ENCODE measurements at places on chromosomes 6 and 20. TPM values are rescaled to one million over a fixed set of nuclear protein-coding genes. Genes with fewer than 3 reads are reported as not detected.

DNA sequence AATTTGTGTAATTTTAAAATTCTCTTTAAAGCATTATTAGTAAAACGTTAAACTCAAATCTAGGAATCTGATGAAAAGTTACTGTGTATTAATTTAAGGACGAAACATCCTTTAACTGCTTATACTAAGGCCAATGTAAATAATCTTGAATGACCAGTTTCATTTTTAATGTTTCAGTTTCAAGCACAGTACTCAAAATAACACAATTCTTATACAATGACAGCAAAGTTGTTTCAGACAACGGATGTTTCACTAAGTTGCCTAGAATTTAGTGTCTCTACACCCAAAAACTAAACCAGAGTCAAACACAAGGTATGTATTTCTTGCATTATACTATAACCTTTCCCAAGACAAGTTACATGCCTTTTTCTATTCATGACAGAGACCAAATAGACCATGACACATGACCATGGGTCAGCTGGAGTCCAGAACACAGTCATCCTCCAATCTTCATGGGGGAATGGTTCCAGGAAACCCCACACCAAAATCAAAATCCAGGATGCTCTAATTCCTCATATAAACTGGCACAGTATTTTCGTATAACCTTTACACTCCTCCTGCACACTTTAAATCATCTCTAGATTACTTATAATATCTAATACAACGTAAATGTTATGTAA, 7.7 kb downstream of the PHIP start:
- DNase-seq, result no peak

- no peak for DNase-seq
Measured at GRCh38 chr6:36590237-36590636, 3.9 kb upstream of the SRSF3 start.

The CST9L gene
- total RNA-seq, result not detected

- peak; percentile 76 for DNase-seq
Measured at GRCh38 chr6:7542874-7543624, 1.6 kb downstream of the DSP start.

The OPN5 gene
- total RNA-seq, result not detected

DNA sequence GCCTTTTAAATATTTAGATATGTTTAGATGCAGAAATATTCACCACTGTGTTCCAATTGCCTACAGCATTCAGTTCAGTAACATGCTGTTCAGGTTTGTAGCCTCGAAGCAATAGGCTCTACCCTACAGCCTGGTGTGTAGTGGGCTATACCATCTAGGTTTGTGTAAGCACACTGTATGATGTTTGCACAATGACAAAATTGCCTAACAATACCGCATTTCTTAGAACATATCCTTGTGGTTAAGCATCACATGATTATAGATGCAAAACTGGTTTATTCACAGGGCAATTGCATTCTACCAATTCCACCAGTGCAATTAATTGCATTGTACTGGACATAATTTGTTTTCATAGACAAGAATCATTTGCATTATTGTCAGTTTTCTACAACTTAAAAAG, 7.9 kb upstream of the SLC22A16 start:
- no peak for DNase-seq

- no peak for DNase-seq
Measured at GRCh38 chr20:33091147-33091546, 11.7 kb downstream of the BPIFB4 start.

The NKAIN2 gene
- 0.22 TPM for total RNA-seq

GRCh38 chr6:167807756-167808155, 19.0 kb upstream of the AFDN start:
- no peak for DNase-seq

DNA sequence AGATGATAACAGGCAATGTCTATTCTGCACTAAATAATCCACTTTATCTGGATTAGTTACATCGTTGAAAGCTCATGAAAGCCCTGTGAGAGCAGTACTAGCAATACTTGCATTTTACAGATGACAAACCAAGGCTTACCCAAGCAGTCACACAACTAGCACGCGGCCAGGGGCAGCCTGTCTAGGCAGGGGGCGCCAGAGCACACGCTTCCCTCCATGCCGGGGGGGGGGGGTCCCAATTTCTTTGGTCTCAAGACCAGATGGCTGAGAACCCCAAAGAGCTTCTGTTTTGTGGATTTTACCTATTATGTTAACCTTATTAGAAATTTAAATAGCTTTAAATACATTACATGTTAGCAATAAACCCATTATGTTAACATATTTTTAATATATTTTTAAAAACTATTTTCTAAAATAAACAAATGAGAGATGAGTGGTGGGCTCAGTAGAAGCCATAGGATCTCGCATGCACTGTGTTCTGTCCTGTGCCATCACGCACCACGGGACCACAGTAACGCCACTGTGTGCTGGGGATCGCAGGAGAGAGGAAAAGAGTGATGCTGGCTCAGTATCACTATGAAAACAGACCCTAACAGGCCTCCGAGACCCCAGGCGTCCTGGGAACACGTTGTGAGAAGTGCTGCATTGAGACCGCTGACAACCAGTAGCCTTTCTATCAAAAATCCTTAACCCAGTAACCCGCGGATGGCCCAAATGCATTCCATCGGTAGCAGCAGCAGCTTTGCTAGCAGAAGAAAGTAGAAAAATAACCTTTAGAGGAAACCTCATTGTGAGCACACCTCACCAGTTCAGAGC, 5.3 kb upstream of the PRR18 start:
- DNase-seq, result peak; percentile 68

Measured in Right ventricle myocardium superior (tissue), 1 donor.